Substantia nigra (tissue), 51 donors: ENCODE measurements at places on chromosomes 5 and 9.

- DNase-seq = no peak
These were observed 71.7 kb downstream of the ANKRD55 start for GRCh38 chr5:56161439-56161823.

DNA sequence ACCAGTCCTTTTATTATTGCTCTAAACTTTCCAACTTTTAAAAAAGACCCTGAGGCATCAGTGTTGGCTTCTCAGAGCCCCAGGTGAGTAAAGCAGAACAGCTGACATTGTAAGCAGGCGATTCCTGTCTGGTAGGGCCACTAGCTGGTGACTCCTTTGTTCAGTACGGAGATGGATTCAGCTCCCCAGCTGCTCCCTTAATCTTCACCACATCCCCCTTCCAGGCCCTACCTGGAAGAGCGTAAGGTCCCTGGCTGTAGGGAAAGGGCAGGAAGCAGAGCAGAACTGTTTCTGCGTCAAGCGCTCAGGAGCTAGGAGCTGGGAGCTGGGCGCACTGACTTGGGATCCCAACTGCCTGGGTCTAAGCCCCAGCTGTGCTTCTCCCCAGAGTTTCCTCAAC lies 203.7 kb upstream of the TAS2R1 start:
- no peak for DNase-seq

DNA sequence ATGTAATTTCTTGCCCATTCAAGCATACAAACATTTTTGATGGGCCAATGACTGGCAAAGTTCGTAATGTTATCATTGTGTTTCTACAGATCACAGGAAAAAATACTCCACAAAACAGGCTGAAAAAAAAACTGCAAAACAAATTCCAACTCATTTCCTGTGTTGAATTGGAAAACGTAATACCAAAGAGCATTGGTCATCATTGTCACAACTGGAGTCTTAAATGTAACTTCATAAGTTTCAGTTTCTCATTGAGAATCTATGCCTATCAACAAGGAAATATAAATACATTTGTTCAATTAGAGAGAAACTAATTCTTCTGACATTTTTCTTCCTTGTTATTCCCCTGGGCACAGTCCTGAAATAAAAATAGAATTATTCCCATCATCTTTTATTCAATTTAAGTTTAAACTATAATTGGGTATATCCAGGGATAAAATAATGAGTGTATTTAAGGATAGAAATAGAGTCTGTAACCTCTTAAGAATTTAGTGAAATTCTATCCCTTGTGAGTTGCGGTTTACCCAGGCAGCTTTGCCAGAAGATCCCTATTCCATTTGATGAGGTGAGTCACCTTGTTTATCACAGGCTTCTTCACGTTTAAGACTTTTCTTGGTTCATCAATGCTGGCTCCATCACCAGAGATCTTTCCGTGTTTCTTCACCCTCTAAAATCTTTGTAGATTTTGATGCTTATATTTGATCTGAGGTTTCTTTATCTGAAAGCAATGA lies 112.7 kb upstream of the ITGA1 start:
- no peak for DNase-seq

- DNase-seq = peak; percentile 68
These were observed 59.7 kb upstream of the TRPC7 start for GRCh38 chr5:136424835-136425584.

DNA sequence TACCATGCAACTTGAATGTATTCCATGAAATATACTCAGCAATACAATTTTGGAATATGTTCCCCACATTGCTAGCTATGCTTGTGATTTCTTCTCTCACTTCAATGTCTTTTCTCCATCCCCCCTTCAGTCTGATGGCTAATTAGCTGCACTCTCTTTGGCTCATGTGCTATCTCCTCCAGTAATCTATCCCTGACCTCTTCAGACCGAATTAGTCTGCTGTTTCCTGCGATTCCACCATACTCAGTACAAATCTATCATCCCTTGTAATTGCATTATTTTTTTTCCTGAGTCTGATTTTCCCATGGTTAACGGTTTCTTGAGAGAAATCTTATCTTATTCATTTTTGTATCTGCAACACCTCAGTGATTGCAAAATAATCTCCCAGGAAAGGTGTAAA lies 360.7 kb upstream of the CDH10 start:
- no peak for DNase-seq

DNA sequence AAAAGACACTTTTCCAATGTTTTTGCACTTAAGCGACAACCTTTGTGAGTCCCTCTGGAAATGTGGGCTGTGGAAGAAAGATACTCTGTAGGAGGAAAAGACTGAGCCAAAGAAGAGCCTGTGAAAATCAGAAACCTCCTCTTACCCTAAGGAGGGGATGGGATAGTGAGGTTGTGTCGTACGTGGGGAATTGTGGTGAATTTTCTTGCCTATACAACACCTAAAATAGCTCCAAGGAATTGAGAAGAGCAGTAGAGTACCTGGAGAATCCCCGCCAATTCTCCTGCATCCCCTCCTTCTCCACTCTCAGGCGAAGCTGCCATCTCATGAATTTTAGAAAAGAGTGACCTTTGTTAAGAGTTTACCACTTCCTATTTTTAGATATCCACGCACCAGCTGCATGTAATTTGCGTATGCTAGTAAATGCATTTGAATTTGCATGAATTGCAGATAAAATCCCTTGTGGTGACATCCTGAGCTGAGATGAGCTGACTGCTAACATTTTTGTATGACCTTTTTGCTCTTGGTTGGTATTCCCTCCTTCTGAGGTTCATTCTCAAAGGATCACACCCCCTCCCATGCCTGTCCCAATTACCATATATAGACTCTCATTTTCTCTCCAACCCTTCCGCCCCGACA lies 147.2 kb downstream of the PCSK5 start:
- DNase-seq = no peak

GRCh38 chr5:151504006-151504405 lies 56.6 kb downstream of the SLC36A1 start:
- DNase-seq = no peak

DNA sequence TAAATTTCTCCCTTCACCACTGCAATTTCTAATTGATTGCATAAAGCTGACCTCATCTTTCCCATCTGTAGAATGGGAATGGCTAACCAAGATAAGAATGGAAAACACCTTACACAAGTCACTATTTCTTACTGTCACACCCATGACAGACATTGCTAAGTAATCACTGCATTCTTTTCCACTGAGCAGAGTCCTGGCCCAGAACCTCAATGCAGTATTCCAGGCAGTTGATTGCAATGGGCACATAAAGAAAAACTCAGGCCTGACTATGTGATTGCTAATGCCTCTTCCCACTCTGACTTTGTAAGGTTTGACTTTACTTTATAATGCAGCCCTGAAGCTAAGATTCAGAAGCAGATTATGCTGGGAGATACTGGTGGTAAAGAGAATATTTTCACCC lies 29.3 kb downstream of the TRIM32 start:
- no peak for DNase-seq

GRCh38 chr5:317086-317811 lies 4.3 kb upstream of the AHRR start:
- no peak for DNase-seq

DNA sequence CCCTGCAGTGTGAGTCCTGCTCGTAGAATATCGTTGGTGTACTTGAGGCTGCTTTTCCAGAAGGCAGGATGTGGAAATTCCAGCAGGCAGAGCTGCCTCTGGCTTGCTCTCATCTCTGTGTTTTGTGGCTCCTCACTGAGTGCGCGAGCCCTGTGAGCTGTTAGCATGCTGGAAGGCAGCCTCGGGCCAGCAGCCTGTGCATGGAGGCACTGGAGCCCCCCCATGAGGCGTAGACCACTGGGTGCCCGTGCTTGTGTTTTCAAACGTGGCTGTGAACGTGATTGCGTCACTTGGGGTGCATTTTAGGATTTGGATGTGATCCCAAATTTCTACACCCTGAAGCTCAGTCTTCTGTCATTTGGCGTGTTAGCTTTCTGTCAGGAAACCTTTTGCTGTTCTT lies 3.2 kb downstream of the WDR5 start:
- DNase-seq = no peak

DNA sequence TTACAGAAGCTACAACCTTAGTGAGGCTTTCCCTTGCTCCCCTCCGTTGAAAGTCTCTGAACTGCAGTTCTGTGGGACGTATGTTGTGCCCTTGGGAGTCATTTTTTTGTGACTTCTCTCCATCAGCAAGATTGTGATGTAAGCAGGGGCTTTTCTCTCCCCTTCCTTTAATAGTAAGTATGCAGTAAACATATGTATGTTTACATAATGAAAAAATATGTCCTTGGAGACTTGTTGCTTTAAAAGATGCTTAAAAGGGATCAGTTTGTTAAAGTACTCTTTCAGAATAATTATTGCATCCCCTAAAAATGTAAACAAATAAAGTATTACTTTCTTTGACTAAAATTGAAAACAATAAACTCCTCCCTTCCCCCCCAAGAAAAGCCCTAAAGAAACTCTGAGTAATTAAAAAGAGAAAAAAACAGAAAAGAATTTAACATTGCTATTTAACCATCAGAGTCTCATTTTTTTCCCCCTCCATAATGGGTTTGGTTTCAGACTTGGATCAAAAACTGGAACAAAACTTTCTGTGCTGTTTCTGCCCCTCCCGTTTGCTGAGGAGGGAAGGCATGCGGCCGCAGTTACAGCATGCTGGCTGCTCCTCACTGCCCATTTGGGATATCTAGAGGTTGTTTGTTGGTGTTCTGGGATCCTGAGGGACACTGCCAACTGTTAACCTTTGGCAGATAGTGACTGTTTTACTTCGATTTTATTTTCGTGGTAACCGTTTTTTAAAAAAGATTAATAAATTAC lies 40.2 kb downstream of the TRIO start:
- DNase-seq = no peak

DNA sequence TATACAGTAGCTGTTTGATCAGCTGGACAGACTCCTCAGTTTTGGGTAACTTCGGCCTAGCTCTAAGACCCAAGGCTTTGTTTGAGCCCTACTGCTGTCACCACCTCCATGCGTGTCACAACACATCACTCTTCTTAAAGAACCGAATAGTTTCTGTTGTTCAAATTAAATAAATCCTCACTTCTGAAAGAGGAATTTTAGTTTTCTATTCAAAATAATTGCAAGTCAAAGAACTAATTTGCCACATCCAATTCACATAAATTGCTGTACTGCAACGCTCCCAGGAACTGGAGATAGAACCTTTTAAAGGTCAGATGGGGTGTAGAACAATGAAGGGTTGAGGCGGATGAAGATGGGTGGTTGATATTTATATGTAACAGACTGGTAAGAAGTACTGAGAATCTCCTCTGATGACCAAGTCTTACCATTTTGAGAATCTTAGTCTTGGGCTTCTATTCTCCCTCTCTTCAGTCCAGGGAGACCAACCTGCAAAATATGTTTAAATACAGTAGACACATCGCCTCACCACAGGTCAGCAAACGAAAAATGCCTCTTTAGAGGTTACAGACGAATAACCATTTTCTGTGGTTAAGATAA lies 1.6 kb downstream of the NREP start:
- no peak for DNase-seq

DNA sequence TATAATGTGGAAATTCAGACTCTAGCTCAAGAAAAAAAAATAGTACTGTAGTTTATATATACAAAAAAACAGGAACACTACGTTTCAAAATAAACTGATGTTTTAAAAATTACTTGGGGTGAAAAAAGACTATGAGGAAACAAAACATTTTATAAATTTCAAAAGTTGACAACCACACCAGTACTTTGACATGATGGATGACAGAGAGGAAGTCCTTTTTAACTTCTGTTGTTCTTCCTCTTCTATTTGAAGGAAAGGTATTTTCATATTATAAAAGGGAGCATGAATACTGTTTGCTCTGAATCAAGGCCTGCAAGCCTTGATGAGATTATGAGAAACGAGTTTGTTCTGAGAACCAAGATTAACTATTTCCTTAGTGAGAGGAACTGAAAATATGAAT lies 456.9 kb downstream of the TAF11L14 start:
- DNase-seq = no peak

- DNase-seq = no peak
These were observed 77.5 kb upstream of the SPATA31D4 start for GRCh38 chr9:81850724-81851123.
